Liver (tissue), 10 donors: ENCODE measurements at places on chromosomes 2 and 18. TPM values are rescaled to one million over a fixed set of nuclear protein-coding genes. Genes with fewer than 3 reads are reported as not detected.

The AGXT gene
- 254 TPM for total RNA-seq

The DSG2 gene
- 13.9 TPM for total RNA-seq

The CCDC150 gene
- total RNA-seq, result 4.6 TPM

The FAM237A gene
- not detected for total RNA-seq

The DCC gene
- total RNA-seq, result under 0.01 TPM

The CCDC148 gene
- total RNA-seq, result 0.37 TPM

The IL1RN gene
- total RNA-seq, result 23.1 TPM

The GPR45 gene
- not detected for total RNA-seq

The INPP4A gene
- total RNA-seq, result 14.9 TPM

The ECEL1 gene
- total RNA-seq, result not detected

The LRP2 gene
- 0.19 TPM for total RNA-seq

The DSG3 gene
- total RNA-seq, result not detected
